ENCODE measurements at places on chromosomes 7 and 10.
A peak's percentile ranks its signal among the peaks of the same experiment; 100 is the strongest.

GRCh38 chr7:65216469-65216868, 157.2 kb upstream of the ZNF92 start:
- DNase-seq, result peak; percentile 30

DNA sequence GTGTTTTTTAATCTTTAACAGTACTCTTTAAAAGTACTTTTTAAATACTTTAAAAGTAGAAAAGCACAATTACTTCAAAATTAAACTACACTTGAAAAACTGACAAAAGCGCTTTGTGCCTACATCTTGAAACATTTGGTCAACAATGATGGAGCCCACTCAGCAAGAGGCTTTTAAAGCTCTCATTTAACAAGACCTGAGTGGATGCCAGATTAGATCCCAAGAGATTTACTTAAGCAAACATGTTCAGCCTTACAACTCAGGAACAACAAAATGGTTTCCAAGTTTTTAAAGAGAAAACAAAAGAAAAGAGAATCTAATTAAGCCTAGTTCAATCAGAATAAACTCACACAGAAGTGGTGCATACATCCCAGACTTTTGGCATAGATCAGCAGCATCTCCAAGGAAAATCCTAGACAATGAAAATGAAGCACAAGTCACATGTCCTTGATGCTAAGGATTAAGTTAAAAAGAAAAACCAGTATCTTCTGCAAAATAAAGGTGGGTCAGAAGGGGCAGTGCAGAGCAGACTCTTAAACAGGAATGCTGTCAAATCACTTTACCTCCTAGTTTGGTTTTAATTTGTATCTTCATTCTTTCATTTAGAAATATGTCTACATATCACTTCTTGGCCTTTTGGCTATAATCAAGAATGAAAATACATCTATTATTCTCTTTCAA, 26.2 kb downstream of the HIBADH start:
- no peak for DNase-seq

DNA sequence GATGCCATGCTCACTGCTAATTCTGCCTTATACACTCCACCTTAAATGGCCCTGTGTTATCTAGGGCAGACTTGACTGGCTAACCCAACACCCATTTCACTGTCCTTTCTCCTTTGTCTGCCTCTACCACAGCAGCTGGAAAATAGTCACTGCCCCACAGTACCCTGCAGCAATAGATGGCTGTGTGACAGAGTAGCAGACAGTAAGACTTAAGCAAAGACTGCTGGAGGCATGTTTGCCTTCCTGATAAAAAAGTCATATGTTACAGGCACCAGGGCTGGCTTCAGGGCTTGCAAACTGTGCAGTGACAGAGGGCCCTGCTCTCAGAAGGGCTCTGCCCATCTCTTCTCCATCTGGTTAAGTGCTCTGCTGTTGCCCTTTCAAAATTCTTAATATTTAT, 332.6 kb upstream of the GHITM start:
- no peak for DNase-seq

DNA sequence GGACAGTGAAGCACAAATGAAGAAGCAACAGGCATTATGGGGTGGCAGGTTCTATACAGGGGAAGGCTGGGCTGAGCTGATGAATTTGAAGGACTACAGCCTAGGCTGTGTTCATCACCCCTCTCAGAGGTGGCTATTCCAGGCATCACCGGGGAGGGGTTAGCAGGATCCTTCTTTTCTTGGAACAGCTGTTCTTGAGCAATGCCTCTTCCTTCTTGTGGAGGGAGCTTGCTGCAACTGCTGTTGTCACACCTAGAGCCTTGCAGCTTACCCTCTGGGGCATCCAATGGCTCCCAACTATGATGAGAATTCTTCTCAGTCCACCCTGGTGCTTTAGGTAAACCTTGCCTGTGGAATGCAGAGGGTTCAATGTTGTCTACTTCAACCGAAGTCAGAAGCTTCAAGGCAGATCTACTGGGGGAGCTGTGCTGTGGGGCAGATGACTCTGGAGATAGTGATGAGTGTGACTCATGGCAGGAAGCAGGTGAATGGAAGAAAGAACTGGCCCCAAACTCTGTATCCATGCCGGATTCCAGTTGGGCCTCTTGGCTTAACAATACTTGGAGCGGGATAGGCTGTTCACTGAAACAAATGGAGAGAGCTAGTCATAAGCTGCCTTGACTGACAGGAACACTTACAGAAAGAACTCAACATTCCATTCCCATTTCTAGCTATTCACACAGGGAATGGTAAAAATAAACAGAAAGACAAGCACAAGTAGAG, 21.5 kb upstream of the PPP3CB start:
- no peak for DNase-seq

GRCh38 chr7:76354516-76354915, 4.3 kb downstream of the YWHAG start:
- DNase-seq, result no peak

DNA sequence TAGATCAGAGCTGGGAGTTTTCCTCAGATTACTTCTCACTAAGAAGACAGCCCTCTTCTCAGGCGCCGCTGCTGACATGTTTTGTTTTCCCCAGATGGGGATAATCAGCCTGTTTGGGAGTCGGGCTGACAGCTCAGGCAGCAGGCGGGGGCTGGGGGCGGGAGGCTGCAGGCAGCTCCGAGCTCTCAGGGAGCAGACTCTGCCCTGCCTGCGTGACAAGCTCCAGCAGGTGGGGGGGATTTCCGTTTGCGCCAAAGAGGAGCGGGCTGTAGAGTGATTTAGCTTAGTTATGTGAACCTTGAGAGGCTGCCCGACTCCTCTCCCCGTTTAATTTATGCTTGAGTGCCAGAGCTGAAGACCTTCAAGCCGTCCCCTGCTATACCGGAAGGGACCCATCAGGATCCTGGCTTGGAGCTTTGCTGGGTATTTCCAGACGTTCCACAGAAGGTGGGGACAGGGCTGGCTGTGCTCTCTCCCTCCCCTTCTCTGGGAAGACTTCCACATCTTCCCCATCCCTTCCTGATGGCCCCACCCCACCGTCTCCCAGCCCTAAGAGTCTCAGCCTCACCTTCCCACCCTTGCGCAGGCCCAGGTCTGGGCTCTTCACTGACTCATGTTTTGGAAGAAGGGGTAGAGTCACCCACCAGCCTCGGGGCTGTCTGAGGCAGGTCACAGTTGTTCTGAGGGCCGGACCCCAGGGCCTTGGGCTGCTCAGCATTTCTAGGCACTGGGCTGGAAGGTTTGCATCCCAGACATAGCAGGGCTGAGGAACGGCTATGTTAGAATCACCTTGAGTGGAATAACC, 24.7 kb upstream of the ADCYAP1R1 start:
- DNase-seq, result no peak

- DNase-seq, result no peak
Observed at GRCh38 chr10:16986406-16987205, 143.0 kb downstream of the CUBN start.

GRCh38 chr7:47521011-47521795, 60.7 kb downstream of the TNS3 start:
- DNase-seq, result no peak

GRCh38 chr7:69953136-69954067, 355.1 kb downstream of the AUTS2 start:
- no peak for DNase-seq

DNA sequence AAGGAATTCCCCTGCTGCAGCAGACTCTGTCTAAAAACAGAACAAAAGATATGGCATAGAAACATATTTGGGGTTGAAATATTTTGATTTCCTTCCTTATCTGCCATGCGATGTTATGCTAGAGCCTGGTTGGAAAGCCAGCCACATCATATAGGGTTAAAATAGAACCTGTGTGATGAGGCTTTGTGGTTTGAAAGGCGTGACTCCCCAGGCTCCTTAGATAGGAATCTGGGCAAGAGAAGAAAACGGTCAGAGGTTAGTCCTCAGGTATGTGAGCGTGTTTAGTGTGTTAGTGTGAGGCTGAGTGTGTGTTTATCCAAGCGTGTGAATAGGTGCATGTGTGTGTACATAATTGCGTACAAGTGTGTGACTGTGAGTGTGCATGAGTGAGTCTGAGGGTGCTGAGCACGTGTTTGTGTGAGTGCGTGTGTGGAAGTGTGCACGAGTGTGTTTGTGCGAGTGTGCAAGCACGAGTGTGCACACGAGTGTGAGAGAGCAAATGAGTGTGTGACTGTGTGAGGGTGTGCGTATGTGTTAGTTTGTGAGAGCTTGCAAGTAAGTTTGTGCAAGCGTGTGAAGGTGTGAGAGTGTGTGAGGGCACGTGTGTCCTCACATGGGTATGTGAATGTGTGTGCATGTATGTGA, 79.9 kb downstream of the COL26A1 start:
- DNase-seq, result no peak

GRCh38 chr7:44447874-44448425, 42.5 kb downstream of the NUDCD3 start:
- DNase-seq, result no peak

- DNase-seq, result no peak
Observed at GRCh38 chr10:83165265-83165664, 974.0 kb upstream of the GHITM start.

GRCh38 chr7:2687881-2688318, at the start of gene AMZ1:
AMZ1 (plus strand) TSS chr7:2688202; CDS start chr7:2700452, 12,250 bp downstream.
- no peak for DNase-seq

GRCh38 chr7:102860351-102860811, 52.4 kb upstream of the LRRC17 start:
- no peak for DNase-seq

DNA sequence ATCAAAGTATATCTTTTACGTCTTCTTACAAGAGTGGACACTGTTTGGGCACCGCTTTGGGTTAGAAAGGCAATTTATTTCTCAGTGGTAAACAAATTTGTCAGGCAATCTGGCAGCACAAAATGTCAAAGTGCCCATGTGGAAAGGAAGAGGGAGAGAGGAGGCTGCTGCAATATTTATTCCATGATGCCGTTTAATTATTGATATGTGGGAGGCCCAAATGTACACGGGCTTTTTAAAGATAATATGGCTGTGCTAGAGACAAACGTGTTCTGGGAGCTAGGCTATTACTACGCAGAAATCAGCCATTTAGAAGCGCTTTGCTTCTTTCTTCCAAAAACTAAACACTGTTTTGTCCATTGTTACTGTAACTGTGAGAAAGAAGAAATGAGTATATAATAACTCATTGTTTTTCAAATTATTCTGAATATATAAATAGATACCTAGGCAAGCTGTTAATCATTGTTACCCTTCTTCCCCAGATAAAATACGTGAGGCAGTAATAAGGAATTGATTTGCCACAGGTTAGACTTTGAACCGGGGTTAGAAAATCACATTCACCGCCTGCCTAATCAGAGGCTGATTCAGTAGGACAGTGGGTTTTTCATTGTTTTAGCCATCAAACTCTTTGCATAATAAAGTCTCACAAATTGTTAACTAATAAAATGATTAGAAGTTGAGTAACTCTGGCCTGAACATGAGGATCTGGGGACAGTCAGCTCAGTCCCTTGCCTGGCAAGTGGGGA, 116.5 kb upstream of the FRMD4A start:
- no peak for DNase-seq

- no peak for DNase-seq
Observed at GRCh38 chr7:25656581-25657026, 428.3 kb upstream of the NPVF start.

DNA sequence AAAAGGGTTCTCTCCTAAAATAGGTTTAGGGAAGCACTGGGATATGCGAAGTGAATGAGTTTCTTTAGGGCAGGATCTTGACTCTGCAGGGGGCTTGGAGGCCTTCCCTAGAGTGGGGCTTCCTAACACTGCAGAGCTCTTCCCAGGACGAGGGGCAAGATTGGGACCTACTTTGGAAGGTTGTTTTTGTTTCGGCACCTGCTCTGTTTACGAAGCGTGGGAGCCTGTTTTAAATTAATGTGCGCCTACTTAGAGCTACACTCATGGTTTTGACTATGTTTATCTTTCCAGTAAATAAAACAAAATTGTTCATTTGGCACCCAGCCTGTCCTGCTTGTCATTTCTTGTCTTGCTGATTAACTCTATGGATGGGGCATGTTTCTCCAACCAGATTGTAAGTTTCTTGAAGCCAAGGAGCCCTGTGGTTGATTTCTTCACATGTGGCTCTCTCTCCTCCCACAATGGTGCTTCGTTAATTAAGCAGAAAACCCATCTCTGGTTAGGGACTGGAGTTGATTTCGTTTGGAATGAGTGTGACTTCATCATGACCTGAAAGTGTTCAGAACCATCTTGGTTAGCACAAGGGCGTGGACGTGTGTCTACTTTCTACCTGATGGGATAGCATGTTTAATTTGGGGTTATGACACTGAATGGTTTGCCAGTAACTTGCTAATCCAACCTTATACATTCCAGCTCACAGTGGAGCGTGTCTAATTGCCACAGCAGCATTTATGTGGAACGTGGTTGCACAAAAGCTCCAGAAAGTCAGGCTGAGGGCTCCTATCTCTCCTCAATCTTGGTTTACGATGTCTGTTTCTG, 98.1 kb downstream of the TCF7L2 start:
- DNase-seq, result no peak

- DNase-seq, result no peak
Observed at GRCh38 chr7:131604841-131605279, 48.4 kb upstream of the PODXL start.

DNA sequence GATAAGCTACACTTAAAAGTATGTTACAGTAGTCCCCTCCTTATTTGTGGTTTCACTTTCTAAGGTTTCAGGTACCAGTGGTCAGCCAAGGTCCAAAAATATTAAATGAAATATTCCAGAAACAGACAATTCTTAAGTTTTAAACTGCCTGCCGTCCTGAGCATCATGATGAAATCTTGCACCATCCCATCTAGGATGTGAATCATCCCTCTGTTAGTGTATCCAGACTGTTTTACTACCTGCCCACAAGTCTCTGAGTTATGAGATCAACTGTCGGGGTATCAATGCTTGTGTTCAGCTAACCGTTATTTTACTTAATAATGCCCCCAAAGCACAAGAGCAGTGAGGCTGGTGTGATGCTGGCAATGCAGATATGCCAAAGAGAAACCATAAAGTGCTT, 11.4 kb downstream of the KDM7A start:
- DNase-seq, result no peak

GRCh38 chr10:90175161-90175681, 473.8 kb downstream of the KIF20B start:
- DNase-seq, result no peak

GRCh38 chr10:71735709-71736569, 16.4 kb upstream of the C10orf105 start:
- no peak for DNase-seq

- no peak for DNase-seq
Observed at GRCh38 chr7:111168182-111168581, 77.3 kb downstream of the LRRN3 start.

- DNase-seq, result no peak
Observed at GRCh38 chr7:28872226-28872625, 85.9 kb downstream of the TRIL start.

DNA sequence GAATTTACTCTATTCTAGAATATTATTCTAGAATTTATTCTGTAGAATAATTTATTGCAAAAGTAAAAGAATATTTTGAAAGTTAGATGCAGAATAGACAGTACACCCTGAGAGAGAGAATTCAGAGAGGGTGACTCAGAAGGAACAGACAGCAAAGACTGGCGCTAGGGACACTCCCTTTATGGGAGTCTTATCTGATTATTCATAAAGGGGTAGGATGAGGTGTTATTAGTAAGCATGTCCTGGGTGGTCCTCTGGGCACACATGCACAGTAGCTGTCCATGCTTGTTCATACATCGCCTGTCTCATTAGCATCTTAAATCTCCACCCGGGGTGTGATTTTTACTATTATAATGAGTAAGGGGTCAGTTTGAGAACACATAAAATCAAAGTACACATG, 100.1 kb downstream of the XPNPEP1 start:
- no peak for DNase-seq

Data from activated CD4-positive, CD25-positive, alpha-beta regulatory T cell treated with anti-CD3 and anti-CD28 coated beads, Interleukin-2, amount 50 U/mL, for 16 hours (primary cell).